Ureter (tissue), 1 donor: ENCODE measurements at places on chromosomes 5 and 9. TPM values are rescaled to one million over a fixed set of nuclear protein-coding genes. Genes with fewer than 3 reads are reported as not detected.

The PAEP gene
- not detected for total RNA-seq

- DNase-seq: no peak
Observed at GRCh38 chr5:73369278-73369677, 79.3 kb downstream of the FOXD1 start.

- DNase-seq: no peak
Observed at GRCh38 chr5:112848116-112848811, 12.8 kb upstream of the SRP19 start.

DNA sequence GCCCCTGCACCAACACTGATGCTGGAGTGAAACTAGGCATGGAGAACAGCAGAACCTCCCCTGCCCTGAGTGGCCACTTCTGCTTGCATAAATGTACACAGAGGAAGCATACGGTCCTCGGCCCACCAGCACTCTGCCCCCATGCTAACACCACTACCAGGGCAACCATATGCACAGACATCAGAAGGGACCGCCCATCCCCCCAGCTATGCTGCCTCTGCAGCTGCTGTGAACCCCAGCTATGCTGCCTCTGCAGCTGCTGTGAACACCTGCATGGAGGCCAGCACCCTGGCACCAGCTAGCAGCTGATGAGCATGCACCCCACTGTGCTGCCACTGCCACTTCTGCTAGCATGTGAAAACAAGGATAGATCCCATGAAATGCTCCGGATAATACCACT, 250.3 kb downstream of the TUSC1 start:
- DNase-seq: no peak

DNA sequence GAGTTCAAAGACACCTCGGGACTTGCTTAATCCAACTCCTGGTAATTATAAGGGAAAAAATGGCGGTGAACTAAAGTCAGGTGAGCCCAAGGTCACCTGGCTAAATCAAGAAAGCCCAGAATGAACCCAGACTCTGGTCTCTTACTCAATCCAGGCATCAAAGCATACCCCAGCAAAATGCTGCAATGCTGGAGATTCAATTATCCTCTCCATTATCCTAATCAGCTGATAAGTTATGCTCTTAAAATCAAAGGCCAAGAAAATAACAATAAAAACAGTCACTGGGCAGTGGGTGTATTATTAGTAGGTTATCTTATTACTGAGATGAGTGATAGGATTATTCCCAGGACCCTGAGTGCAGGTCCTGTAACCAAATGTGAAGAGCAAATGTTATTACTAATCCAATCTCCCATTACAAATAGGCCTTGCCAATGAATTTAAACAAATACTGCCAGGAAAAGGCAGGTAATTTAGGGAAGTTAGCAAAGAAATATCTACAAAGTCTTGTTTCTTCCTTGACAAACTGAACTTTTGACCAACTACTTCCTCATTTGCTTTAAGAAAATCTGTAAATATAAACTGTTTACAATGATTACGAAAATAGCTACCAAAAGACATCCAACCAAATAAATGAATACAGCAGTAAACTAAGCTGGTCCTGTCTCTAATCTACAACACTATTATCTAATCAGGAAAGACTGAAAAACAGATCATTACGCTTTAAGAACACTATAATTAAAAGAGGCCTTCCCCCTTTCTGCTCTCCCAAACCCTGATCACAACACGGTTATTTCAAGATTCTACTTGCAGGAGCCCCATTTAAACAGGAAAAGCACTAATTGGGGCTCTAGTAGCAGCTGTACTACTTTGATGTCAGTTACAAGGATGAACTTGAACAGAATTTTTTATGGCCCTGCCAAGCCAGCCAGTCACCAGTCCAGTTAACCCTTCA, 103.2 kb downstream of the MED27 start:
- no peak for DNase-seq

DNA sequence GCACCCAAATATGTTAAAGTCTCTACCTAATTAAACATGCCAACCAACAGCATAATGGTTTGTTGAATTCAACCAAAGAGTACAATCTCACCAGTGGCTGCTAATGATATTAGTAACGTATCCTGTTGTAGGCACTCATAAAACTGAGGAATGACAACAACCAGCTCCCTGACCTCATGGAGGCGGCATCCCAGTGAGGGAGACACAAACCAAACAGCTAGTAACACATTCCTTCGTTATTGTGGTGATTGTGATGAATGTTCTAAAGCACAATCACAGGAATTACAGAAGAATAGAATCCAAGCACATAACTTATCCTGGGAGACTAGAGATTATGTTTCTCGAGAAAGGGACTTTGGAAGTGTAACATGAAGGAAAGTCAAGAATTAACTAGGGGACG, 224.6 kb downstream of the CTNND2 start:
- DNase-seq: no peak

The IFNK gene
- total RNA-seq: not detected

- DNase-seq: no peak
Observed at GRCh38 chr9:32339424-32339823, 45.0 kb upstream of the ACO1 start.

GRCh38 chr5:10288592-10289219, 19.0 kb downstream of the CMBL start:
- DNase-seq: peak; percentile 67

The ZNF483 gene
- total RNA-seq: 19.1 TPM

DNA sequence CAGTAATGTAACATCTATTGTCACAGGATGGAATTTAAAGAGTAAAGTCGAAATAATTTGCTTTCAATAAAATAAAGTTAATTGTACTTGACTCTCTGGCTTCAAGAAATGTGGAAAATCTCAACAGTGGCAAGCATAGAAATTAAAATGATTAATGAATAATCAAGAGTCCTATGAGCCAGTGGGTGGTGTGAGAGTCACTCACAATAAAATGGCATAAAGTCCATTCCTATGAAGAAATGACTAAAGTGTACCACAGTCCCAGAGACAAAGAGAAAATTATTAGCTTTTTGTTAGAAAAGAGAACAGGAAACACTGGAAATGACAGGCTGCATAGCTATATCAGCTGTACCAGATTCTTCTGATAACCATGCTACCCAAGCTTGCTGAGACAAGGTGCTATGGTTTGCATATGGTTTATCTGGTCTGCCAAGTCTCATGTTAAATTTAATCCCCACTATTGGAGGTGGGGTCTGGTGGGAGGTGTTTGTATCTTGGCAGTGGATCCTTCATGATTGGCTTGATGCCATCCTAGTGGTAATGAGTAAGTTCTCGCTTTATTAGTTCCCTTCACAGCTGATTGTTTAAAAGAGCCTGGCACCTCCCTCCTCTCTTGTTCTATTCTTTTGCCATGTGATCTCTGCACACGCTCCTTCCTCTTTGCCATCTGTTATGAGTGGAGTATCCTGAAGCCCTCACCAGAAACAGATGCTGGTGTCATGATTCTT, 647.7 kb upstream of the ITGA1 start:
- DNase-seq: no peak
